ENCODE measurements at places on chromosomes 2 and 18.

GRCh38 chr2:79162132-79162531 lies 2.6 kb upstream of the REG3A start:
- no peak for DNase-seq

- DNase-seq: no peak
Measured at GRCh38 chr2:8926356-8926755, 77.1 kb downstream of the MBOAT2 start.

GRCh38 chr18:70362258-70362657 lies 73.4 kb downstream of the SOCS6 start:
- no peak for DNase-seq

DNA sequence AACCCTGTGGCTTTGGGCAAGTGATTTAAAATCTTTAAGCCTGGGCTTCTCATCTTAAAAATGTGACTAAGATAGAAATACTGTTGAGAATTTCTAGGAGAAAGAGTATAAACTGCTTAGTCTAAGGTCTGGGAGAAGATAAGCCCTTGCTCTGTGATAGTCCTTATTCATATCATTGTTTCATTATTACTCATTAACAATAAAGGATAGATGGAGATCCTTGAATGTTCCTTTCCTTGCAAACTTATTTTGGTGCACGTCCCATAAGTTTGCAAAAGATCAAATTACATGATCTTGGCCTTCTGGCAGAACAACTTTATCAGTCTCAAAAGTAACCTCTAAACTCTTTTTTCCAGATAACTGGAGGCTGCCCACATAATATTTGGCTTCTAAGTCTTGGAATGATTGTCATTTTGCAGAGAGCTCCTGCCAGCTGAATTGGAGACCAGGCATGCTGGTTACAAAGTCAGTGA lies 138.3 kb downstream of the FAM124B start:
- DNase-seq: no peak

GRCh38 chr2:236038096-236038495 lies 130.1 kb downstream of the GBX2 start:
- DNase-seq: no peak

- DNase-seq: no peak
Measured at GRCh38 chr2:200189964-200190363, 116.5 kb upstream of the SPATS2L start.

GRCh38 chr2:85994421-85994777 lies 105.6 kb upstream of the ST3GAL5 start:
- DNase-seq: no peak

DNA sequence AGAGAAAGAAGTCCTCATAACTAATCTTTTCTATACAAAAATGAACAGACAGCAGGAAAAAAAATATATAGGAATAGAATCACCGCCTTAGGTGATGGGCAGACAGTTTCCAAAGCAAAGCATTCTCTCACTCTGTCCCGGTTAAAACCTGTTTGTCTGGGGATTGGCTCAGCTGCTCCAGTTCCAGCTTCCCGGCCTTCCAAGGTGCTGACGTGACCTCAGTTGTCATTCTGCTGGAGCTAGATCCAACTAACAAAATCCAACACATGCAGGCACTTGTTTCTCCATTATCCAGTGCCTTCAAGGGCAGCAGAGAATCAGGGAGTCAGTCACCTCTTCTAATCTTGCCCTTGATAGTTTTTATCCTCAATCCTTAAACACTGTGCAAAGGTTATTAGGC lies 52.8 kb downstream of the IKZF2 start:
- no peak for DNase-seq

DNA sequence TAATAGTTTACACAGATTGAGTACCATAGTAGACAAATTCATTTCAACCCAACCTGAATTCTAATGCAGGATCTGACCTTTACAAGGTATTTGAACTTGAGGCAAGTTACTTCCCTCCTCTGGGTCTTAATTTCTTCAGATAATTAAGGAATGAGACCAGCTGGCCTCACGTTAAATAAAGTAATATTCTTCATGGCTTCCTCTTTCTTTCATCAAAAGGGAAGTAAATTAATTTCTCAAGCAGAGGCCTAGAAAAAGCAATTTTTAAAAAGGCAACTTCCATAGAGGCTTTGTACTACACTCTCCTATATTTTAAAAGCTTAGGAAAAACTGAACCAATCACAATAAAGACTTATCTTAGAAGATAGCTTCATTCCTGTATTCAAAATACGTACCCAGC lies 109.2 kb downstream of the EXOC6B start:
- DNase-seq: no peak

- no peak for DNase-seq
Measured at GRCh38 chr18:58674159-58674558, 2.9 kb downstream of the MALT1 start.

DNA sequence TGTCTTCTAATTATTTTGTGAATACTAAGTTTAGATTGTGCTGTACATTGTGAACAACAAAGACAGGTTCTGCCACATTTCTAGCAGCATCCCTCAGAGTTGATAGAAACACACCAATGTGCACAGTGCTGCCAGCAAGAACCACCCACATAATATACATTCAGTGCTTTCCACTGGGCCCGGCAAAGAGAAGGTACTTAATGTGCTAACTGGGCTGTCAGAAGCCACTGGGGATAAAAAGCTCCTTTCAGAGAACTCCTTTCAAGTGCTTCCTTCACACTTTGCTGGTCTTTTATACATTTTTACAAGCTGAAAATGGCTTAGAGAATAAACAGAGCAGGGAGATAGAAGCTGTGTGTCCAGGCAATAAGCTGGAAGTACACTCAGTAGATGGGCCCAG lies 58.0 kb upstream of the CAPN13 start:
- DNase-seq: no peak

DNA sequence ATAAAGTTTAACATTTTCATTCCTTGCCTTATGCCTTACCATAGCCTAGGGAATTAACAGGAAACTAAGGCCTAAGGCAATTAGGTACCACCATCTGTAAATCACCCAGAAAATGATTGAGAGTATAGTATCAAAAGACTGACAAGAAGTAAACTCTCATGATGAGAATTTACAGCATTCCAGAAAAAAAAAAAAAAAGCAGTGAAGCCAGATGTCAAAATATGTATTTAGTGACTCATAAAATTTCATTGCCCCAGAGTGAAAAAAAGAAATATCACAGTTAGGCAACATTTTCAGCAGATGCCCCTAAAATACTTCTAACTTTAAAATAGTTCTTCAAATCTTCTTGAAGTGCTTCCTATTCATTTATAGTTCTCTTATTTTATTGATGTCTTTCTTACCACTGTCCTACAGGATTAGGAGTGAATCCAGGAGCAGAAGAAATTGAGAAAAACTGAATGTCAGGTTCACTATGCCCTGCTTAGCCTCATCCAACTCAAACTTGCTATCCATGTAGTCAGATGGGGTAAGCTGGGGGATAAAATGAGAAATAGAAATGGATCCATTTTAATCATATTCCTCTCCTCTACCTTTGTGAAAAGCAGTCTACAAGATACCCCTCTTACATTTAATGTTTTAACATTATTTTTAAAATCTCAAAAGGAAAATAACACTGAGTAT lies 57.3 kb upstream of the TANK start:
- no peak for DNase-seq

- no peak for DNase-seq
Measured at GRCh38 chr2:226125176-226125883, 674.3 kb downstream of the IRS1 start.

GRCh38 chr2:164044622-164045021 lies 308.8 kb upstream of the FIGN start:
- no peak for DNase-seq

GRCh38 chr2:174038462-174038861 lies 73.3 kb upstream of the SP3 start:
- no peak for DNase-seq

DNA sequence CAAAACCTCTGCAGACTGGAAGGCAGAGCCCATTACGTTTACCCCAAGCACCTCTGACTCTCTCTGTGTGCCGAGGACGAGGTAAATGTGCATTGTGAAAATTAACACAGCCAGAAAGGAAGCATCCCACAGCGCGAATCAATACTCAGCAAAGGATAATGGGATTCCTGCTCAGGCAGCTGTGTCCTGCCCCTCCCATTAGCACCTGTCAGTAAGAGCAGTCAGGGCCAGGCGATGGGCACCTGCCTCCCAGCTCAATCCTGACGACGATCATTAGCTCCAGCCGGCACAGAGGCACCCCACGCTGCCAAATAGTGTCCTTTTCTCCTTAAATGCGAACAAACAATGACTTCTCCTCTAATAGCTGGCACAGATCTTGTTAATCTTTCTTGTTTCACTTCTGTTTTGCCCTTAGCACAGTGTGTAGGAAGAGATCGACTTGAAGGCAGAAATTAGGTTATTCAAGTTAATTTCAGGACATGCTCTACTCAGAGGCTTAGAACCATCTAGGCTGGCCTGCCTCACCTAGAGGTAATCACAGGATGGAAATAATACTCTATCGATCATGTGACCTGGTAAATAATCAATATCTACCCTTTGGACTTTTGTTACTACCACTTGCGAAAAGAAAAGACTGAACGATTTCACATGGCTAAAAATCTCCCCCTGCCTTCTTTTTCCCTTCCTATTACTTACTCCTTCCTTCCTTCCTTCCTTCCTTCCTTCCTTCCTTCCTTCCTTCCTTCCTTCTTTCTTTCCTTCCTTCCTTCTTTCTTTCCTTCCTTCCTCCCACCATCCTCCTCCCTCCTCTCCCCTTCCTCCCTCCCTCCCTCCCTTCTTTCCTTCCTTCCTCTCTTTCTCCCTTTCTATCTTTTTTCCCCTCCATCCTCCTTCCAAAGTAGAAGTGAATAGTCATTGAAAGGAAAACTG lies 487.9 kb upstream of the ID2 start:
- no peak for DNase-seq

DNA sequence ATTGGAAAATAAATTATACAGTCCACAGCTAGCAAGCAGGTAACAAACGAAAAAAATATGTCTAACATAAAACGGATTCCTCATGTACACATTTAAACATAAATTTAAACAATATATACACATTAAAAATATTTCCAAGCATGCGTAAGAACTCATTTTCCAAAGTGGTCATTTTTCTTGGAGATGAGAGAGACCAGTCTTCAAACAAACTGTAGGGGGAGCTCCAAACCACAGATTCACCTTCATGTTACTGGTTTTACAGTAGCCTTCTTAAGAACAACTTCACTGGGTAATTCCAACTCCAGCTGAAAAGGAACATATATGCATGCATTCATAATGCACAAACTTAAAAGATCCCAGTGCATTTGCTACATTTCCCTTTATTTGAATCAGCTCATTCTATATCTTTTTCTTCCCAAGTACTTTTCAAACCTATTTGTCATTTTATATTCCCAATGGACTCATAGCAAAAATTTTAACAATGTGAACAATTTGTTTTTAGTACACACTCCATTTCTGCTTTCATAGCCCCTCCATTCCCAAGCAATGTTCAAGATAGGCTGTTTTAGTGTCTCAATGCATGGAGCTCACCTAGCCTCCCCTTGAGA lies 4.7 kb upstream of the STAMBP start:
- DNase-seq: peak; percentile 82

- DNase-seq: no peak
Measured at GRCh38 chr2:222352981-222353380, 54.2 kb upstream of the PAX3 start.

DNA sequence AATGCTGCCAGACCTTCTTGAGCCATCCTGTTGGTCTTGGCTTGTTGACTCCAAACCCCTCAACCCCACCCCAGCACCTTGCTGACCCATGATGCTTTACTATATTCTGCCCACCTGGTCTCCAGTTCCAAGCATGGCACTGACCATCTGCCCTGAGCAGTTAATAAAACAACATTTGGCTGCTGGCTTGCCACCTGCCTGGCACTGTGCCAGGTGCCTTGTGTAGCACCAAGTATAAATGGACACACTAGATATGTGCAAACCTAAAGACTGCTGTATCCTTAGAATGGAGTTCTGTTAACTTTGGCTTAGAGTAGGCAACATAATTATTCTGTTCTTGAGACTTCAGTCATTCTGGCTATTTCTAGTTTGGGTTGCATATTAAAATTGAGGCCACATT lies 91.4 kb downstream of the ACSL3 start:
- DNase-seq: no peak

DNA sequence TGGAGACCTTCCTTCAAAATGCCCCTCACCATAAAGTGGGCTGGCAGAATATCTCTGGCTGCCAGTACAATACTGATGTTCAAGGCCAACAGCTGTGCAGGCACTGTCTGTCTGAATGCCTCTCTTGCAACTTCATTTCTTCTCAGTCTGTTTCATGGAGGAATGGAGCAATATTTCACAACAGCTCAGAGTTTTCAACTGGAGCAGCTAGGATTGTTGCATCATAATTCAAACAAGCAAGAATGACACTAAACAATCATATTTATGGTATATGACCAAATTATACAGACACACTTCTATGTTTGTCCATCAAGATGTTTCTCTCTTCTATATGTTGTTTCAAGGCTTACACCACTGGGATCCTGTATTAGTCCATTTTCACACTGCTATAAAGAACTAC lies 444.2 kb downstream of the LRATD1 start:
- no peak for DNase-seq

GRCh38 chr2:26764906-26765305 lies 822 bp downstream of the SLC35F6 start:
- DNase-seq: no peak

- DNase-seq: no peak
Measured at GRCh38 chr2:24365826-24366225, 5.5 kb upstream of the ITSN2 start.

DNA sequence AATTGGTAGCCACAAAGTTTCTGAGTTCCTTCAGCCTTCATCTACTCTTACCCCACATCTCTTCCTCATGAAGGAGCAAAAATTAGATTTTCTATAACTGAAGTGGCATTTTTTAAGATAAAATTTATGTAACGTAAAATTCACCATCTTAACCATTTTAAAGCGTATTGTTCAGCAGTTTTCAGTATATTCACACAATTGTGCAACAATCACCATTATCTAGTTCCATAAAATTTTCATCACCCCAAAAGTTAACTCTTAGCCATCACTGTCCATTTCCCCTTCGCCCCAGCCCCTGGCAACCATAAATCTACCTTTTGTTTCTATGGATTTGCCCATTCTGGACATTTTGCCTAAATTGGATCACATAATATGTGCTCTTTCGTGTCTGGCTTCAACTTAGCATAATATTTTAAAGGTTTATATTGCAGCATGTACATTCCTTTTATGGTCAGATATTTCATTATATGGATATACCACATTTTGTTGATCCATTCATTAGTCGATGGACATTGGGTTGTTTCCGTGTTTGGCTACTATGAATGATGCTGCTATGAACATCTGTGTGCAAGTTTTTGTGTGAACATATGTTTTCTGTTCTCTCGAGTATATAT lies 44.6 kb downstream of the ATIC start:
- no peak for DNase-seq

GRCh38 chr2:18251486-18251885 lies 309.0 kb downstream of the RDH14 start:
- DNase-seq: no peak

- DNase-seq: no peak
Measured at GRCh38 chr2:60416221-60417008, 137.0 kb downstream of the BCL11A start.

- no peak for DNase-seq
Measured at GRCh38 chr2:228268756-228269155, 87.3 kb upstream of the SPHKAP start.

GRCh38 chr18:49722477-49722876 lies 90.9 kb downstream of the ACAA2 start:
- DNase-seq: no peak
